ENCODE measurements at places on chromosomes 1 and 21. TPM values are rescaled to one million over a fixed set of nuclear protein-coding genes. Genes with fewer than 3 reads are reported as not detected.

Gene CFAP107
- not detected for total RNA-seq

Gene FMO5
- total RNA-seq, result 0.34 TPM

Gene C1orf105
- not detected for total RNA-seq

Gene IFI44
- total RNA-seq, result 0.71 TPM

Gene SH2D1B
- 0.15 TPM for total RNA-seq

Gene TEX38
- total RNA-seq, result not detected

Gene OR4F29
- not detected for total RNA-seq

Gene SPATA17
- 2.1 TPM for total RNA-seq

Gene ZNF648
- total RNA-seq, result not detected

Gene TTC22
- not detected for total RNA-seq

Gene CYP4B1
- not detected for total RNA-seq

Gene FAM151A
- total RNA-seq, result not detected
